ENCODE measurements at places on chromosomes 12 and 14. TPM values are rescaled to one million over a fixed set of nuclear protein-coding genes. Genes with fewer than 3 reads are reported as not detected.

DNA sequence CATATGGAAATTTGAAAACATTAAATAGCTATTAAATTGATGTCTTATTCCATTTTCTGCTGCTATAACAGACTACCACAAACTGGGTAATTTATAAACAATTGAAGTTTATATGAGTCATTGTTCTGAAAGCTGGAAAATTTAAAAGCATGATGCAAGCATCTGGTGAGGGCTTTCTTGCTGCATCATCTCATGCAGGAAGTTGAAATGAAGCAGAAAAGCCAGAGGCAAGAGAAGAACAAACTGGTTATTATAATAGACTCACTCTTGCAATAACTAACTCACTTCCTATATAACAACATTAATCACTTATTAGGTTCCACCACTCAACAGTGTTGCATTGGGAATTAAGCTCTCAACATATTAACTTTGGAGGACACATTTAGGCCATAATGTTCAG lies 1277.4 kb downstream of the LRFN5 start:
- DNase-seq = no peak

DNA sequence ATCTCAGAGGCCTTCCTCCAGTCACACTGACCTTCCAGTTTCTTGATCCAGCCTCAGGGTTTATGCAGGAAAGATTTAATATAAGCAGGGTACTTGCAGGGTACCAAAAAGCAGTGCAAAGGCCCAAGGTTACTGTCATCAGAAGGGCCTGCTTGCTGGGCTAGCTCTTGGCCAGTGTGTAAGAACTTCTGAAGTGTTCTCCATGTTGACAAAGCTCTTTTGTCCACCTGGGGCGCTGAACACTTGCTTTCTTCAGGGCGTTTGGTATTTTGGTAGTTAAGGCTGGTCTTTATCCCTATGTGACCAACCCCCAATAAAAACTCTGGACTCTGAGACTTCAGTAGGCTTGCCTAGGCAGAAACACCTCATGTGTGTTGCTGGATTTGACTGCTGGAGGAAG lies 69.7 kb downstream of the ZC3H14 start:
- no peak for DNase-seq

C12orf42 gene
- not detected for total RNA-seq

BEST3 gene
- total RNA-seq = 0.61 TPM

DNA sequence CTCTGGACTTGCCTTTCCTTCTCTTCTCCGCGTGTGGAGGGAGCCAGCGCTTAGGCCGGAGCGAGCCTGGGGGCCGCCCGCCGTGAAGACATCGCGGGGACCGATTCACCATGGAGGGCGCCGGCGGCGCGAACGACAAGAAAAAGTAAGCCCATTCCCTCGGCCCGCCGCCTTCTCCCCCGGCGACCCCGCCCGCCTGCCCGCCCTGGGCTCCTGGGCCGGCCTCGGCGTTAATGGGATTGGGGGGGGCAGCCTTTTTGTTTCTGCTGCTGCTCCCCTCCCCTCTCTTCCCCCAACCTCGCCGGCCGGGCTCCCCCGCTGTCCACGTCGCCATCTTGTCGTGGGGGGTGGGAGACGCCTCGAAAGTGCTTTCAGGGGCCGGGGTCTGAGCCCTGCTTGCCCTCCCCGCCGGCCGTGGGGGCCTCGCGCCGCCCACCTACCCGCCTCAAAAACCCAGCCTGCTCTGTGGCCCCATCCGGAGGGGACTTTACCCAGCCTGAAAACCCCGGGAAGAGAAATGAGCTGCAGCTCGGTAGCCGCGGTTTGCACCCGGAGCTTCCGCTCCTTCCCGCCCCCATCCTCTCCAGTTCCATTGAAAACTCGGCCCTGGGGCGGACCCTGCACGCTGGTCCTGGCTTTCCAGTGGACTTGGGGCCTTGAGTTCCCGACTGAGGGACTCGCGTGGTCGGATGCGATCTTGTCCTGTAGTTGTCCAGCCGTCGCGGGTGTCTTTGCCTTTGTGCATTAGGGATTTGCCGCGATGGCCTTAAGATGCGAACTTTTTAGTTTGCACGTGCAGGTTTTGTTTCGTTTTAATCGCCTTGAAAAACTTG lies 598 bp downstream of the HIF1A start:
- peak; percentile 63 for DNase-seq

- DNase-seq = peak; percentile 73
Observed at GRCh38 chr12:19575337-19576243, 136.3 kb downstream of the AEBP2 start.

GRCh38 chr12:51082561-51083125 lies 753 bp downstream of the CSRNP2 start:
- peak; percentile 64 for DNase-seq

DNA sequence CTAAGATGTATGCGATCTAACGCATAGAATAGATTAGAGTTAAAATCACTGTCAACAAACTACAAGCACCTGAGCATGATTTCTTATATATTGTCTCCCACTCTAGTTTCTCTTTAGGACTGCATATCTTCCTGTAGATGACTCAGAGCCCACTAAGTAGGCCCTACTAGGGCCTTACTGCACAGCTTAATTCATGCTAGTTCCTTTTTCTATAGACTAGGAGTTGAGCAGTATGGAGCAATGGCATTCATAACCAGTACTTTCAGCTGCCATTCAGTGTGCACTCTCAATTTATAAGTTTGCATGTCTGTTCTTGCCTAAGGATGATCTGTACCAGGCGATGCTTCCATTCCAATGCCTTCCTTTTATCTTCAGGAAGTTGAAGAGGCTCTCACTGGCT lies 103.5 kb downstream of the METTL25 start:
- no peak for DNase-seq

GRCh38 chr14:35331605-35332516 lies 39.7 kb downstream of the PSMA6 start:
- no peak for DNase-seq

All from G401 (cell line).